ENCODE measurements at places on chromosomes 11 and 22.

GRCh38 chr11:128291007-128291406 is 296.4 kb downstream of the ETS1 start:
- no peak for DNase-seq

DNA sequence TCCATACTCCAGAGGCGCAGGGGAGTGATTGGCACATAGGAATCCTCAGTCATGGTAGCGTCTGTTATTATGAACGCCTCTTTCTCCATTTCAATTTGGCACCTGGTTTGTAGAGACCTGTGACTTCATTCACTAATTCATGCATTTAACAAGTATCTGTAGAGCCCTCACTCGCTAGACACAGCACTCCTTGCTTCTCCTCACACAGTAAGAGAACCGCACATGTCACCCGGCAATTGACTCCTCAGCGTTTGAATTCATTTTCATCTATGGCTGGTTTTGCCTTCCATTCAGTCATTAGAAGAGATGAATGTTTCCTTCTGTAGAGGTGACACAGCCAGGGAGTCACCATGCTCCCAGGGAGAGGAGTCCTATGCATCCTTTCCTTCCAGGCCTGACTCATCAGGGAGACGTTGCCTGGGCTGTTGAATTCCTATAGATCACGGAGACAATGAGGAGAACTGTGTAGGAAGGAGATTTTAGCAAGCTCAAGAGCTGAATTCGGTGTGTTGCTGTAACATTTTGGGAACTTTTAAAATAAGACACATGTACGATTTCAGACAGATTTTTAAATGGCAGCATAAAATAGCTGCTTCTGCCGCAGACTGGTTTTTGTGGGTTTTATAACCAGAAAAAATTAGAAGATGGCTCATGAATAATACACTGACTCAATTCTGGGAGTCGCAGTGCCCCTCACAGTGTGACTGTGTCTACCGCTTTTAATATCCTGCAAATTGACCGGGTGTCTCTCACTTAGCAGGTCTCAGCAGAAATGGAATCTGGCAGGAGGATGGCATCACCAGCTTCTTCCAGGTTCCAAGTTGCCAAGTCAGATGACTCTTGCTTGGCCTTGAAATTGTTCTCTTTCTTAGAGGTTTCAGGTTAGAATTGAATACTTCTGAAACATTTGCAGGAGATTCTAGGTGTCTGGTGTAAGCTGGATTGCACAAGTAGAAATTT is 44.4 kb upstream of the CLMP start:
- DNase-seq = no peak

DNA sequence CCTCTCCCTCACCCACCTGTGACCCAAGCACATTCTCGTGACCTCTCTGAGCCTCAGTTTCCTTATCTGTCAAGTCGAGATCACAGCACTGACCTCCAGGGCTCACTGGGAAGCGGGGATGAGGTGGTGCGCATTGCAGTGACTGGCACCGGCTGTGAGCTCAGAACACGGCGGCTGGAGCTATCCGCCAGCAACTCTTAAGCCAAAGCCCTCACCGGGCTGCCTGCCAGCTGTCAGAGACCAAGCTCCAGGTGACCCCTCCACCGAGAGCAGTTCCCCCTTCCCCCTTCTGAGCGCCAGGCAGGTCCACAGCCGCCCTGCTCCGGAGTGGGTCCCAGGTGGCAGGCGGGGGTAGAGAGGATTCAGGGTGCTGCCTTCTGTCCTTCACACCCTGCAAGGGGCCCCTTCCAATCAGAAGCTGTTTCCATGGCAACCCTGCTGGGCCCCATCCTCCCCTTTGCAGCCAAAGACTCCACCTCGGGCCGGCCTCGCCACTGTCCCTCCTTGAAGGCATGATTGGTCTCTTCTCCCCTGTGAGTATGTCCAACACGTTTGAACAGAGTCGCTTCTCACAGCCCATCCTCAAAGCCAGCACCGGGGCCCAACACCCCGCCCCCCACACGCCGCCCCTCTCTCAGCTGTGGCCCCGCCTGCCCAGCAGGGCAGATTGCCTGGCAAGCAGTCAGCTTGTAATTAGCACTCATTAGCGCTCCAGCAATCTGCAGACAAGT is 98.7 kb downstream of the WNT7B start:
- no peak for DNase-seq

DNA sequence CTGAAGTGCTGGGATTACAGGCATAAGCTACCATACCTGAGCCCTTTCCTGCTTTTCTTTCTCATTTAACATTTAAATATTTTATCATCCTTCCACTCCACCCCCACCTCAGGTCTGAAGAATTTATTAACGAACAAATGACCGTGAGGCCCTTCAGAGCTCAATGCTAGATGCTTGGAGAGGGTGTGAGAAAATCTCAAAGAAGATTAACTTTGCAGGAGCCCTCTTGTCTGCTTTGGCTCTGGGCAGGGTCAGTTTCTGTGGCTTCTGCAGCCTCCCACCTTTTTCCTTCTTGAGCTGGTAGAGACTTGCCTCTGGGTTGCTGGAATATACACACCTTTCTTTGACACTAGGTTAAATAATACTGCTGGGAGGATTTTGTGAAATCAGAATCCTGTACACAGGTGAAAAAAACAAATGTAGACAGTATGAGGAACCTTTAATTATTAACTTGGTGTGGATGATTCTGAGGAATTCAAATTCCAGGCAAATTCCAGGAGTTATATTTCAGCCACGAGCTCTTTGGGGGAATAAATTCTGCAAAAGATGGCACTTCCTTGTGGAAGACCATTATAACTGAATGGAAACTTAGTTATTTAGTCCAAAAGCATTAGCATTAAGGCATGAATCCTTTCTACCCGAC is 3.4 kb upstream of the ZBTB44 start:
- no peak for DNase-seq

GRCh38 chr22:32731372-32731771 is 70.1 kb upstream of the TIMP3 start:
- no peak for DNase-seq

DNA sequence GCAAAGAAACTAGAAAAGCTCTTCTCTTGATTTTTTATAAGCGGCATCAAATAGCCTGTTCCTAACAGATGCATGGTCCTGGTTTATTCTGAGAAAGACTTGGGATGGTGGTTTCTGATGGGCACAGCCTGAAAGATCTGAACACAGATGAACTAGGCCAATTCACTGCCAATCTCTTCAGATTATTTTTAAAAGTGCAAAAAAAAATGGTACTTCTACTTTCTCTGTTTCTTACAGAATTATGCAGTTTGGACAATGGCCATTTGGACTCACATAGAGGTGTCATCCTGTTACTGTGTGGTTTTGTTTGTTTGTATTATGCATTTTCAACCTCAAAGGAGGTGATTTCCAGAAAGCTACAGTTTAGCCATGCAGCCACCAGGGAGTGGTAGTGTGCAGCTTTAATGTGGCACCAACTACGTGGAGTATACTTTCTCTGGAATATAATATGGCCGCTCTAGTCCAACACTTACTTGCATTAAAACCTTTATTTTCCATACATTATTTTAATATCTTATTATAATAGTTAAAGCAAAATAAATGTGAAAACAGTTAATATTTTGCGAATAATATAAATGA is 469.8 kb upstream of the KIRREL3 start:
- DNase-seq = no peak

DNA sequence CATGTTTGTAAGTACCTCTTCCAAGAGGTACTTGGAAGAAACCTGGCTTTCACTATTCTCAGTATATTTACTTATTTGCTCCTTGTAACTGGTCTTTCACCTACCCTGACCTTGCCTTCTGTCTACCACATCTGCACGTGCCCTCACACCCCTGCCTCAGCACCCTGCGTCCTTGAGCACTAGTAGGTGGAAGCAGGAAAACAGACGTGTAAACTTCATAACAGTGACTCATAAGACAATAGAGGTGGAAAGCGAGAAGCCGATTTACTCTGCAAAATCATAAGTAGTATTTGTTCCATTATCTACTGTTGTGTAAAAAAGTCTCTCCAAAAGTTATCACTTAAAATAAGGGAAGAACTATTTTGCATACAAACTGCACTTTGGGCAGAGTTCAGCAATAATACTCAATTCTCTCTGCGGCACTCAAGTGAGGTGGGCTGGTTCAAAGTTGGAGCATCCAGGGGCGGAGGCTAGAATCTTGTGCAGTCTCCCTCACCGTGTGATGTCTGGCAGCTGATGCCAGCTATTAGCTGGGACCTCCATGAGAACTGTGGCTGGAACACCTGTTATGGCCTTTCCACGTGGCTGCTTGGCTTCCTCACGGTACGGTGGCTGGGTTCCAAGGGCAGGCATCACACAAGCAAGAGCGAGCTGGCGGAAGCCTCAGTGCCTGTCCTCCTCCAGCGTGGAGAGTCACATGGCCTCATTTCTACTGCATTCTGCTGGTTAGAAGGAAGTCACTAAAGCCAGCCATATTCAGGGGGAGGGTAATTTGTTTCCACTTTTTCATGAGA is 30.4 kb downstream of the PACS1 start:
- DNase-seq = peak; percentile 57

DNA sequence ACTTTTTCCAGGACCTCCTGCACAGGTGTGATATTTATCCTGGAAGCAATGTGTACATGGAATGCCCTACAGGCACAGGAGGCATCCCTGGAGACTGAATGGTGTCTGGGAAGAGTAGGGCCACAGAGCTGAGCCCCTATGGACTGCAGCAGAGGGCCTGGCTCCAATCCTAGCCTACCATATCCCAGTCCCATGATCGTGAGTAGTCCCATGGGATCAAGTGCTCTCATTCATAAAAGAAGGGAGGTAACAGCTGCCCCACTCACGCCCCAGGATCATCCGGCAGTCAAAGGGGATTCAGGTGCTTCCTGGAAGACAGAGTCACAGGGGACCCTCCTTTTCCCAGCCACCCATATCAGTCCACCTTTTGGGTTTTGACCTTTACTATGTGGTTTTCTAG is 24.0 kb downstream of the ANKK1 start:
- no peak for DNase-seq

DNA sequence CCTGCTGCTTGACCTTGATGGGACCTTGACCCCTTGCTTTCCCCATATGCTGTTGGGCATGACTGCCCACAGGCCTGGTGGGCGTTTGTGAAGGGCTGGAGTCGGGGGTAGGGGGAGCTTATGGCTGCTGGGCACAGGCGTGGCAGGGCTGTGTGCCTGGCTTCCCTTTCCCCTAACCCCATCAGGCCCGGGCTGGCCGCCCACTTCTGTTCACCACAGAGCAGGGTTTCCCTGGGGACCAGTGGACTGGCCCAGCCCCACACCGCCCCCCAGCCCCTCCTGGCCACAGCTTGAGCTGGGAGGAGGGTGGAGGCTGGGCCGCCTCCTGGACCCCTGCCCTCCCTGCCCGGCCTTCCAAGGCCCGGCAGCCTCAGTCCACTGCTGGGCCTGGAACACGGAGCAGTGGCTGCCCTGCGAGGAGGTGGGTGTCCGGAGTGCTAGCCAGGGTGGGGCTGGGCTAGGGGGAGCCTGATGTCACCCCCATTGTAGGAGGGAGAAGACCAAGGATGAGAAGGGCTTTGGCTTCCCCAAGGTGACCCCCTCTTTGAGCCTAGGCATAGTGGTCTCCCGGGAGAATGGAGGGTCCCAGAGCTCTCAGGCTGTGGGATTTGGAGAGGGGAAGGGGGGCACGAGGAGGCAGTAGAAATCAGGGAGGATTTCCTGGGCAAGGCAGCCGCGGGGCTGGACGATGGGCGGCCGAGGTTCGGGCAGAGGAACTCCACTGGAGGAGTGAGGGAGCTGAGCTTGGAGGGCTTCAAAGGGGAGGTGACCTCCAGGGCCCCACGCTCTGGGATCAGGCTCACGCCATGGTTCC is at the start of gene AIFM3:
Gene AIFM3 (plus strand): TSS at position 373 of the 814 bp plus-strand sequence. CDS start 690 bp downstream, outside the sequence.
- DNase-seq = no peak

DNA sequence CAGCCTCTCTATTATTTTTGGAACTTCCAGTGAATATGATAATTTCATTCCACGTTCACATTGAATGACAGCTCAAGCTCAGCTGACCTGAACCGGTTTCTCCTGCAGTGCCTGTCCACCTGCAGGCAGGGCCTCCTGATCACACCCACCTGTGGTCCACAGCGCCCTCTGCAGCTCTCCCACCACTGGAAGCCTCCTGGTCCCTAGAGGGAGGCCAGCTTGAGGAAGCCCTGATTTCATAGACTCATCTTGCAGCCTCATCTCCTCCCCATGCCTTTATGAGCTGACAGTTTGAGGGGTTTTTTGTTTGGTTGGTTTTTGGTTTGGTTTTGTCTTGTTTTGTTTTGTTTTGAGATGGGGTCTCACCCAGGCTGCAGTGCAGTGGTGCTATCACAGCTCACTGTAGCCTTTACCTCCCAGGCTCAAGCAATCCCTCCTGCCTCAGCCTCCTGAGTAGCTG is 29.9 kb upstream of the MALAT1 start:
- no peak for DNase-seq

- peak; percentile 6 for DNase-seq
Observed at GRCh38 chr11:114109206-114110090, 49.9 kb downstream of the ZBTB16 start.

DNA sequence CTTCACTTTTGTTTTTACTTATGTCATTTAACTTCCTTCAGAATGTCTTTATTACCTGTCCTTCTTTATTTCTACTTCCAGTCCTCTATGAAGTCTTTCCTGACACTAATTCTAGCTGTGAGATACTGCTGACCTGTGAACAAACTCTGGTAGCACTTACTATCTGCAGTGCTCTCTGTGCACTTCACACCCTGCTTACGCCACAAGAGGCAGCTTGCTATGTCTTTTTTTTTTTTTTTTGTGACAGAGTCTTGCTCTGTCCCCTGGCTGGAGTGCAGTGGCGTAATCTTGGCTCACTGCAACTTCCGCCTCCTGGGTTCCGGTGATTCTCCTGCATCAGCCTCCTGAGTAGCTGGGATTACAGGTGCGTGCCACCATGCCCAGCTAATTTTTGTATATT is 10.7 kb downstream of the STIM1 start:
- DNase-seq = no peak

- DNase-seq = no peak
Observed at GRCh38 chr11:73579641-73580434, 18.1 kb downstream of the FAM168A start.

DNA sequence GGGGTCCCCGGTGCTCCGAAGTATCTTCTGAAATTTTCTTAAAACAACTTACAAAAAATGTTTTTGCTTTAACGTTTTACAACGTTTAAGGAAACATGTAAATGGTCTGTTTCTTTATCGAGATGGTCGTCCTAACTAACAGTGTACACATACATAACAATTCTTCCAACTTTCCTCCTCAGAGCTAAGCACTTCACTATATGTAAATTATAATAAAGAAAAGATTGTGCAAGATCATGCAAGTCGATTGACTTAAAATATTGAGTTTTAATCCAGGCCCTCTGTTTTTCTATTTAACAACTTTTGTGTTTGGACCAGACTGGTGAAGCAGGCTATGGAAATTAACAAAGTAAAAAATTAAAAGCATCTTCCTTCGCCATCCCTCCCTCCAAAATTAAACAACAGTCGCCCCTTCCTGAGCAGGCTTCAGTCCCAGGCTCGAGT is 4.9 kb downstream of the ALX4 start:
- no peak for DNase-seq

- no peak for DNase-seq
Observed at GRCh38 chr11:73308003-73308960, at the start of gene ARHGEF17. TSS of gene ARHGEF17 (plus strand) at chr11:73308276. CDS start at chr11:73308639, 363 bp downstream.

GRCh38 chr11:88231894-88232482 is 56.7 kb upstream of the RAB38 start:
- no peak for DNase-seq
